ENCODE measurements at places on chromosomes 6 and 20.

- H3K4me3 ChIP-seq, result peak overlapping the region; percentile 78
- peaks cover 34% of the 10 kb centered on the region for H3K4me1 ChIP-seq
- H3K27ac ChIP-seq, result peak overlapping the region; percentile 64
- no peak for DNase-seq
- H3K36me3 ChIP-seq, result no peaks in the 10 kb centered on the region
Observed at GRCh38 chr20:56467968-56468315, 485 bp upstream of the RTF2 start.

DNA sequence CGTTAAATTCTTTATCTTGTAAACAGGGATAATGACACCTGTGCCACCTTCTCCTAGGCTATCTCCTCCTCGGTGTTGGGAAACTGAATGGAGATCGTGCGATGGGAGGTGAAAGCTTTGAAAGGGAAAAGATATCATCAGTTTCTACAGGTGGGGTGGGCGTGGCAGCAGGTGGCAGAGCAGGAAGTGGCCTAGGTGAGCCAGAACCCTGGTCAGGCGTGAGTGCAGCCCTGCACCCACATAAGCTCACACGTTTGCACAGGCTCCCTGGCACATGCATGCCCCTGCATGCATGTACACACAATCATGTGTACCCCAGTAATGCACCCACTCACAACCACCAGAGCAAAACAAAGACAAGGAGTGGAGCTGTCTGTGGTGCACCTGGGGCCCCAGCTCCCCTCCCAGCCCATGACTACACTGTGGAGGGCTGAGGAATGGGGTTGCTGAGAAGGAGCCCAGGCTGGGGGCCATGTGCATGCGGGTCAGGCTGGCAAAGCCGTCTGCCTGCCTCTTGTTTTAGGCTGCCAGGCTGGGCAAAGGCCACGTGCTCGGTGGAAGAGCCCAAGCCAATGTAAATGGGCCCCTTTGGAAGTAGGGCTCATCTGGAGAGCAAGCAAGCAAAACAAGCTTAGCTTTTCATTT is 61.5 kb downstream of the TFAP2C start:
- DNase-seq, result no peak
- H3K4me1 ChIP-seq, result peaks cover 19% of the 10 kb centered on the region
- no peak overlapping the region for H3K27ac ChIP-seq
- no peaks in the 10 kb centered on the region for H3K36me3 ChIP-seq
- no peak overlapping the region for H3K4me3 ChIP-seq
- no peaks in the 10 kb centered on the region for H3K27me3 ChIP-seq

DNA sequence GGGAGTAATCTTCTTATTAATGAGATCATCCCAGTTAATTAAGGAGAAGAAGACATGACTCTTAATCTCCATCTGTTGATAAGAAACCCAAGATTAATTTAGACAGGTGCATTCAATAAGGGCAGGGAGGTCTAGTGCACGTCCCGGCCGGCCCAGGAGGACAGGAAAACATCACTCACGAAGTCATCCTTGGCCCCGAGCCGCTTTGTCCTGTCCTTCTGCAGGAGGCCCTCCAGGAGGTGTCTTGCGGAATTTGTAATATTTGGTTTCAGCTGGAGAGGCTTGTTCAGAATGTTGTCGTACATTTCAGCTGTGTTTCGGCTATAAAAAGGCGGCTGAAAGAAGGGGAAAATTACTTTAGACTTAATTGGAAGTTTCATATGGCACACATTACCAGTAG is 118.4 kb upstream of the SLC2A12 start:
- peak overlapping the region; percentile 95 for H3K4me3 ChIP-seq
- peaks cover 49% of the 10 kb centered on the region for H3K4me1 ChIP-seq
- no peaks in the 10 kb centered on the region for H3K36me3 ChIP-seq
- peak overlapping the region; percentile 98 for H3K27ac ChIP-seq

DNA sequence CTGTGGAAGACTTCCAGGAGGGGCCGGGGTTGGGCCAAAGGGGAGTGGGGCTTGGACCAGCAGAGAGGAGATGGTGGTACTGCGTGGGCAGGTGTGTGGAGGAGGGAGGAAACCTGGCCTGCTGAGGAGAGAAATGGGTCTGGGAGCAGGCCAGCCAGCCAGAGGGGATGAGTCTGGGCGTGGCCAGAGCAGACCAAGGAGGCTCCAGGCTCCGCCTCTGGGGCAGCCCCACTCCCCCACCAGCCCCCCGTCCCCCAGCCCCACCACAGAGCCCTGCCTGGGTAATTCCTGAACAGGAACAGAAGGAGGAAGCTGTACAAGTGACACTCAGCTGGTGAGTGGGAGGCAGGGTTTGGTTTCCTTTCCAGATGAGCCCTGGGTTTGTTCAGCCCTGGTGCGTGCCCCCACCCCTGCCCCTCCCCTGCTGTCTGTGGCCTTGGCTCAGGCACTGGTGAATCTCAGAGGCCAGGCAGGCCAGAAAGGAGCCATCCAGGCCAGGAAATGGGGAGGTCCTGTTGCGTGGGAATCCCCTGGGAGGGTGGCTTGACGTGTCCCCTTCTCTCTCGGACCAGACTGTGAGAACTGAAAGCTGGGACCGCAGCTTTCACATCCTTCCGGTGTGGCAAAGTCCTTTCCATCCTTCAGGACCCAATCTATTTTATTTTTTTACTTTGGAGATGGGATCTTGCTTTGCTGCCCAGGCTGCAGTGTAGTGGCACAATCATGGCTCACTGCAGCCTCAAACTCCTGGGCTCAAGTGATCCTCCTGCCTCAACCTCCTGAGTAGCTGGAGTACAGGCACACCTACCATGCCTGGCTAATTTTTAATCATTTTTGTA is 9.4 kb upstream of the SRC start:
- peaks cover 35% of the 10 kb centered on the region for H3K4me1 ChIP-seq
- H3K4me3 ChIP-seq, result peak overlapping the region; percentile 10
- DNase-seq, result no peak
- H3K36me3 ChIP-seq, result no peaks in the 10 kb centered on the region
- H3K27me3 ChIP-seq, result no peaks in the 10 kb centered on the region

All from vagina (tissue), 2 donors.